ENCODE measurements at places on chromosomes 1 and 21.

DNA sequence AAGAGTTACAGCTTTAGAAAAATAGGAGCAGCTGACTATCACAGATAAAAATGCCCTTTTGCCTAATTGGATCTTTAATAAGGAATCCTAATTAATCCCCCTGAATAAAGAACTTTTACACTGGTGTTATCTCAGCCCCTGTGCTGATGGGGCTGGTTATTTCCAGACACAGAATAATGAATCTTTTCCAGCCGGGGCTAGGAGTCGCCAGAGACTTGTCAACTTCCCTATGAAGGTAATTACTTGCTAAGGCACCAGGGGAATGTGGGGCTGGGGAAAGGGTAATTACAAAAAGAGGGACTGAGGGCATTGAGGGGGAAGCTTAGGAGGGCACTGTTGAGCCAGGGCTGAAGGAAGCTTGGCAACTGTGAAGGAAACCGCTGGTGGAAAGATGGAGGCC, 34.5 kb downstream of the HMGB4 start:
- no peak for DNase-seq

GRCh38 chr1:204814166-204814884, 56.3 kb upstream of the NFASC start:
- no peak for DNase-seq

DNA sequence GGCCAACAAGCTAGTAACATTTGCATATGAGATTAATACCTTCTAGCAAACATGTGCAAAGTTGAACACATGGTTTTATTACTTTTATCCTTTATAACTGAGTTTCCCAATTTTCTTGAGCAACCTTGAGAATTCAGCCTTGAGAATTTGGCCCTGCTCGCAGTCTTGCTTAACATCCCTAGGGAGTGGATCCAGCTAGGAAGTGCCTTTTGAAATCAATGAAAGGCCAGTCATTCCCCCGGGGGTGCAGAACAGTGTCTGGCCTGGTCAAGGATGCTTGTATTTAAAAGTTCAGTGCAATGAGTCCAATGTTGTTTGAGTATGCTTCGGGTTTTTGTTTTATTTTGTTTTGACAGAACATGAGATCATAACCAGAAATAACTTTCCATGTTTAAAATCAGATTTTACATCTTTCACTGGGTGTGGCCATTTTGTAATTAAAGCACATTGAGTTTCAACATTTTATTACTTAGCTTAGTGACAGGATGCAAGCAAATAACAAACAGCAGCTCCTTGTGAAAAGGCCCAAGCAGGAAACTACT, 16.7 kb downstream of the PALMD start:
- no peak for DNase-seq

DNA sequence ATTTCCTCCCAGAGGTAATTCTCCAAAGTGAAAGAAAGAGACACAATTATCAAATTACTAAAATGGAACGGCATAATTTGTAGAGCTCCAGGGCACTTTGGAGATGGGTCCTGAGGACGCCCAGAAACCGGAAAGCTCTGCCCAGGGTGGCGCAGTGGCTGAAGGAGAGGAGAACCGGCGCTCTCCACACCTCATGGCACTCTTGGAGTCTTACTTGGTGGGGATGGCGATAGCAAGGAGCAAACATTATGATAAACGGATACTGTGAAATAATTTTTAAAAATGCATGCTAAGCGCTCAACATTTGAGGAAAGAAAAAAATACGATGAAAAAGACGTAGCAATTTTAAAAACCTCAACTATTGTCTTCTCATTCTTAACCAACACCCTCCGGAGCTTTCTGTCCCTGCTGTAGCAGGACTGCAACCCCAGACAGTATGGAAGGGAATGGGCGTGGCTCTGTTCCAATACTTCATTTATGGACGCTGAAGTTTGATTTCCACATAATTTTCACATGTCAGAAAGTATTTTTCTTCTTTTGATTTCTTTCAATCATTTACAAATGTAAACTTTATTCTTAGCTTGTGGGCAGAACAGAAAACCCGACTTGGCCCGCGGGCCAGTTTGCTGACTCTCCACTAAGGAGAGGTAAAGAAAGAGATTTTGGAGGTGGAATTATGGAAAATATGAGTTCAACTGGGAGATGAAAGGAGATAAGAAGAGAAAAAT, 1.1 kb downstream of the S100A11 start:
- DNase-seq, result no peak

- DNase-seq, result no peak
Observed at GRCh38 chr1:168483539-168483938, 60.3 kb downstream of the XCL2 start.

DNA sequence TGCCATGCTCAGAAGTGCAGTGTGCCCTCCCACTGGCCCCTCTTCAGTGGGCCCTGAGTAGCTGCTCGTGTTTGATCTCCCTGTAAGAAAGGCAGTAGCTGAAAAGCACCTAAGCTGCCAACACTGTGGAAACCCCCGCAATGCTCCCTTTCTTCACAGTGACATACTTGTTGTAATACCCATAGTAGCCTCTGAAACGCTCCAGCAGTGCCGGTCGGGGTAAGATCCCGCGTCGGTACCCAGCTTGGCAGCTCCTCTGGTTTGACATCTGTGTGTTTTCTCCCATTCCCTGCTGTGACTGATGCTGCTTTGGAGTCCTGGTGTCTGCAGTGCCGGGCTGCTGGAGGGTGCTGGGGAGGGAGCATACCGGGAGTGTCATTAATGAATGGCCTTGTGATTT, 3.6 kb downstream of the CHAF1B start:
- DNase-seq, result no peak

DNA sequence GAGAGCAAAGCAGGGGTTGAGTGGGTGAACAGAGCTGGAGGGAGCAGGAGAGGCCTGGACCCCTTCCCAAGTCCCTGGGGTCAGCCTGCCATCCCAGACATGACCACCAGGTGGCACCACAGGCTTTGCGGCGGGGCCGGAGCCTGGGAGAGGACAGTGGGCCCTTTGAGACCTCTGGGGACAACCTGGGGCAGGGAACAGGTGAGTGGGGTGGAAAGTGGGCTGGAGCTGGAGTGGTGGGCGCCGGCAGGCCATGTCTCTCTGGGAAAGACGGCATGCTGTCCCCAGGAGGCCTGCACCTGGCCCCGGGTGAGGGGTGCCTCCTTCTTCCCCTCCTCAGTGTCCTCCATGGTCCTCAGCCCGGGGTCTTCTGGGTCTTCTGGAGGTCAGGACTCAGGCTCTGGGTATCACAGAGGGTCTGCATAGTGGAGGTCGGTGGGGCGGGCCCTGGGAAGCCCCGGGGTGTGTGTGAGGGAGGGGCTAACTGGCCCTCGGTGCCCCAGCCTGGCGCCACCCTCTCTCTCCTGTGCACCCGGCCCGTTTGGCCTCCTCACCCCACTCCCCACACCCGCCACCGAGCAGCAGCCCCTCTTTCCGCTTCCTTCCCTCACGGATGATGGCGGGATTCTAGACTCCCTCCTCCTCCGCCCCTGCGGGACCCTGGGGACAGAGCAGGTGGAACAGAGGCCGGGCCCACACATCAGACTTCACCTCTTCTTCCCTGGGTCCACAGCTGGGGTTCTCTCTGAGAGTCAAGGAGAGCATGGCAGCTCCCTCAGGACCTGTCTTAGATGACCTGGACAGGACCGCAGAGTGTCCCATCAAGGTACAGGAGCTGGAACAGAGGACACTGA, 28.5 kb upstream of the PKP1 start:
- DNase-seq, result peak; percentile 71

- DNase-seq, result no peak
Observed at GRCh38 chr1:199297887-199298286, 659.0 kb downstream of the PTPRC start.

DNA sequence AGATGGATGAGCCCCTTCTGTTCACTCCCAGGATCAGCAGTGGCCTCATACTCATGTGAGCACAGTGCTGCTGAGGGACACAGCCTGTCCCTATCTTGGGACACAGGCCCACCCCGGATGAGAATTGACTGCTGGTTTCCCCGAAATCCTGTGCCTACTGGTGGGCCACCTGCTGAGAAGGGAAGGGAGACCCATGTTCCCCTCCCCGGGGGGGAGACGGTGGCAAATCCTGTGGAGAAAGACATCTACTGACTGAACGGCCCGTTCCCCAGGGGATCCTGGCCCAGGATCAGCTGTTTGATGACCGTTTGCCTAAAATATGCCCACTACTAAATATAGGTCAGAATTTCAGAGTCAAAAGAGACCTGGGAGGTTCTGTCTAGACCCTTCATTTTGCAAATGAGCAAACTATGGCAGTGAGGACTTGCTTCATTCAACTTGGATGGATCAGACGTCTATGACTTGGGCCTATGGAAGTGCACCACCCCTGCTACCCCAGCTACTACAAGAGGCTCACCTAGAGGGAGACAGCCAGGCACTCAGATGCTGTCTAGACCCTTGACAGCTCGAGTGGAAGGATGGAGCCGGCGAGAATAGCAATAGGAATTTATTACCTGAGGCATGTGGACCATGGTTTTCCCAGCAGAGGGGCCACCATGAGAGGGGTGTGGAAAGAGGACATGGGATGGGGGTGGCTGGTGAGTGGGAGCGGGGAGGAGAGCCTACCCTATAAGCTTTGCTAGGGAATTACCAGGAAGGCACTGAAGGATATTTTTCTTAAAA, 15.6 kb upstream of the THEMIS2 start:
- DNase-seq, result no peak

DNA sequence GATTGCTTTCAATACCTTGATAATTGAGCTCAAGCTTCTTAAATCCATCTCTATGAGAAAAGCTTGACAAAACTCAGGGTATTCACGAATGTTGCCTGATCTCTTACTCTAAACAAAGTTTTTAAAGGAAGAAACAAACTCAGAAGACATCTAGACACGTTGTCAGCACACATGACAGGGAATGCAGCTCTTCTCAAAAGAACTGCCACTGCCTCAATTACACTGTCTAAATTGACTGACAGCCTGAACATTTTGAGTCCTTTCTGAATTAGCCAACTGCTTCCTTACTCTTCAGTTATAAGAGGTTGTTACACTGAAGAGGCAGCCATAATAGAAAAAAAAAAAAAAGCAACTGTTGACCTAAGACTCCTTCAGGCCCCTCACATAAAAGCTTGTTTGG, 1646.7 kb upstream of the B3GALT2 start:
- no peak for DNase-seq

DNA sequence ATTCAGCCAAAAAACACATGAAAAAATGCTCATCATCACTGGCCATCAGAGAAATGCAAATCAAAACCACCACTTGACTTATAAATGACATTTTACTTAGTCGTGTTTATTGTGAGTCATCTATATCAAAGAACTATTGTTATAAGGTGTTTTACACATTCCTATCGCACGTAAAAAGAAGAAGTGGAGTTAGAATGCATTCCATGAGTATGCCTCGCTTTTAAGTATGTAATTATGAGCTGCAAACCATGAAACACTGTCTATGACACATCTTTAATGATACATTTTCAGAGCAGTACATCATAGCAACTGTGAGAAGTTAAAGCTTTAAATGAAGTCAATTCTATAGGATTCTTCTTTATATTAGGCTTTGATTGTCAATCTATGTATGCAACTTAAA, 614.3 kb upstream of the ADAMTS5 start:
- DNase-seq, result no peak

- no peak for DNase-seq
Observed at GRCh38 chr1:86750076-86750475, 45.7 kb downstream of the SH3GLB1 start.

DNA sequence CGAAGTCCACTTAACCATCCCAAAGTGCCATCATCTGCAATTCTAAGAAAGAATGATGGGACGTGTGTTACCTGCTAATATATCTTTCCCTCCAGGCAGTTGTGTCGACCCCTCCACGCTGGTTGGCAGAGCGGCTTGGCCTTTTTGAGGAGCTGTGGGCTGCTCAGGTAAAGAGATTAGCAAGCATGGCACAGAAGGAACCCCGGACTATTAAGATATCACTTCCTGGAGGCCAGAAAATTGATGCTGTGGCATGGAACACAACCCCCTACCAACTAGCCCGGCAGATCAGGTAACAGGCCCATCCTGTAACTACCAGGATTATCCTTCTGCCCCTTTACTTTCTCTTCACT, 520 bp downstream of the TARS2 start:
- no peak for DNase-seq

DNA sequence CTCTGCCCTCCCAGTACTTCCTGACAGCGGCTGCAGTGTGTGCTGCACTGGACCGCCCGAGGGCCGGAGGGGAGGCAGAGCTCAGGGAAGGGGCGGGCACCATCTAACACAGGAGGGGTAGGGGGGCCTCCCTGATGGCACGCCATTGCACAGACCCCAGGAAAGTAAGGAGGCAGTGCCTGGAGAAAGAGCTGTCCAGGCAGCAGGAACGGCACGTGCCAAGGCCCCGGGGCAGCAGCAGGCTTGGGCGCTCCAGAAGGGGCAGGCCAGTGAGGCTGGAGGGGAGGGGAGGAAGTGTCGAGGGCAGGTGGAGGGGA, 110.7 kb downstream of the CRYAA start:
- no peak for DNase-seq

DNA sequence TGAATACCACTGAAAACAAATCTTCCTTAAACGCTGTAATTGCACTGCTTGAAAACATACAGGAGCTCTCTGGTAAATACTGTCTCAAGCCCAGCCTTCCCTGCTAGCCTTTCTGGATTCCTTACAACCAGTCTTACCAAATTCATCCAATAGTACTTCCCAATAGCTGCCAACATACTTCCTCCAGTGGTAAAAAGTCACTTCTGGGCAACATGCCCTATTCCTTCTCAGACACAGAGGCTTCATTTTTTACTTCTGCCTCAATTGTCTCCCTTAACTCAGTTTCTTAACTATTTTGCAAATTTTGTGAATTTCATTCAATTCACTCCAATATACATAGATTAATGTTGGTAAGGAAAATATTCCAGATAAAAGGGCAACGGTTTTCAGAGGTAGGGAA, 166.3 kb downstream of the TBX15 start:
- no peak for DNase-seq

DNA sequence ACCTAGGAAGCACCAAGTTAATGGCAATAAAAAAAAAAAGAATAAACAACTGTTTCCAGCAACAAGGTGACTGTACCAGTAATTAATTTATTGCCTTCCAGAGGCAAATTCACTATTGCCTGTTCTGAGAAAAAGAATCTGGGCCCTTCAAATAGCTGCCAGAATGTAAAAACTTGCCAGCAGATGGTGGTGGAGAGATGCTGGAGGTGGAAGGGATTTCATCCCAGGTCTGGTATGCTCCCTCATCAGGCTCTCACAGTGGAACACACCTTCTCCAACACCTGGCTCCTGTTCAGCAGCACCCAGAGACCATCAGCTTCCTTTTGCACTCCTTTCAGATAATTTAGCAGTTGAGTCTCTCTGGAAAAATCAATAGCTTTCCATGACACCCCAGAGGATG, 792.9 kb upstream of the ADAMTS5 start:
- no peak for DNase-seq

GRCh38 chr1:61005614-61006580, 76.5 kb upstream of the NFIA start:
- no peak for DNase-seq
